Activated CD4-positive, alpha-beta T cell treated with anti-CD3 and anti-CD28 coated beads for 4 hours (primary cell): ENCODE measurements at places on chromosomes 1 and 21.

- DNase-seq: no peak
Observed at GRCh38 chr1:154867841-154868605, 2.1 kb downstream of the KCNN3 start.

DNA sequence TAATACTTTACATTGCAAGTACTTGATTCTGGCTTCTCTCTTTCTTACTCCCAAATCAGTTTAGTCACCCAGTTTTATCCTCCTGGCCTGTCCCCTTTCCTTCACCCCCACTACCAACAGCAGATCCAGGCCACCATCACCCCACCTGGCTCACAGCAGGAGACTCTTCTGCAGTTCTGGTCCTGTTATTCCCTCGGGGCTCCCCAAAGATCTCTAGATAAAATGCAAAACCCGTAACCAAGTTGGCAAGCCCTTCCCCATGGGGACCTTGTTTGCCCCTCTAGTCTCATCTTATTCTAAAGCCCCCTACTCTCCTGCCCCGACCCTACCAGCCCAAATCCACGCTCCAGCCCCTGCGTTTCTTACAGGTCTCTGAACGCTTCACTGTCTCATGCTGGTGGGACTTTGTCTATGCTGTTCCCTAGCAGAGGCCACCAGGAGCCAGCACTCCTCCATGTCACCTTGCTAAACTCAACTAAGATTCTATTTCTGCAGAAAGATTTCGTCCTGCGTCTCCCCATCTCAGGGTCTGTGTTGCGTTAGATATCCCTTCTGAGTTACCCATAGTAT lies 4.0 kb downstream of the ABCG1 start:
- no peak for DNase-seq

DNA sequence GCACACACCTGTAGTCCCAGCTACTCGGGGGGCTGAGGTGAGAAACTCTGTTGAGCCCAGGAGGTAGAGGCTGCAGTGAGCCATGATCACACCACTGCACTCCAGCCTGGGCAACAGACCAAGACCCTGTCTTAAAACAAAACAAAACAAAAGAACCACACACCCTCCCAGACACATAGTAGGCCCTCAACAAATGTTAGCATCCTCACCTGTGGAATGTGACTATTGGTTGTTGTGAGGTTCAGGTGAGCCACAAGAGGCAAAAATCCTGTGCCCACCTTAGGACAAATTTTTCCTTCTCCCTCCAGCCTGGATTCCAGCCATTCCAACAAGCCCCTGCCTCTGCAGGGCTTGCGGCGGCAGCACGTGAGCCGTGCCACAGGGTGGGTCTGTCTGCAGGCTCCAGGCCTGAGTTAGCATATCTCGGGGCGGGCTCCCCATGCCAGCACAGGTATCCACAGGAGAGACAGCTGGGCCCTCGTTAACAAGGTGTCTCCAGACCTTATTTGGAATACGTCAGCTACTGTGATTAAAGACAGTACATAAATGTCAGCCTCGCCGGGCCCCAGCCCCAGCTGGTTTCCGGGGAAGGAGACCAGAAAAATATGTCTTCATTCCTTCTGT lies 17.4 kb downstream of the C1QB start:
- DNase-seq: no peak

- peak; percentile 35 for DNase-seq
Observed at GRCh38 chr1:10074059-10074851, 41.5 kb downstream of the UBE4B start.

DNA sequence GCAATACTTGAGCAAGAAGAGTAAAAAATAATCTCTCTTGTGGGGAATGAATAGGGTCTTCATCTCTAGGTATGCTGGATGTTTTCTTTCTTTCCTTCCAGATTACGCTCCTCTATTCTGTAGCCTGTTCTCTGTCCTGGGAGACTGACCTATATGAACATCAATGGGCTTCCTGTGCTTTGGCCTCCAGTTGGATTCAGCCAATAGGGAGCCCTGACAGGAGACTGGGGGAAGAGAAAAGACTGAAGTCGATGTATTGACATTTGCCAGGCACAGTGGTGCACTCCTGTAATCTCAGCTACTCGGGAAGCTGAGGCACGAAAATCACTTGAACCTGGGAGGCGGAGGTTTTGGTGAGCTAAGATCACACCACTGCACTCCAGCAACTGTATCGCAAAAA lies 17.6 kb downstream of the SEMA6C start:
- no peak for DNase-seq

- no peak for DNase-seq
Observed at GRCh38 chr1:195327361-195327760, 1280.9 kb downstream of the KCNT2 start.
